ENCODE measurements at places on chromosomes 2 and 18.

DNA sequence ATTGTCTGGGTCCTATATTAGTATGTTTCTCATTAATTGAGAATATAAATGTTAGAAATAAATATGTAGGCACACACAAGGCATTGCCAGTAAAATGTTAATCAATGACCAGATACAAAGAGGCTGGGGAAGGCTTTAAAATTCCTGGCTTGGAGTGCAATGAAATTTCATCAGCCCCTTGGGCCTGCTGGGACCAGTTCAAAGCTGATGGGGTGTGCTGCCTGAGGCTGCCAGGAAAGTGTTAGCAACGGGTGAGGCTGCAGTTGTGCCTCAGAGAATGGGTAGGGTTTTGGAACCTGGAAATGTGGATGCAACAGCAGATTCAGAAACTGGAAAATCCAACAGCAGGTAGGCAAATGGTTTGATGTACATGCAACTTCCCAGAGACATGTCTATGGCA is 68.9 kb downstream of the DIPK1C start:
- no peak for DNase-seq

DNA sequence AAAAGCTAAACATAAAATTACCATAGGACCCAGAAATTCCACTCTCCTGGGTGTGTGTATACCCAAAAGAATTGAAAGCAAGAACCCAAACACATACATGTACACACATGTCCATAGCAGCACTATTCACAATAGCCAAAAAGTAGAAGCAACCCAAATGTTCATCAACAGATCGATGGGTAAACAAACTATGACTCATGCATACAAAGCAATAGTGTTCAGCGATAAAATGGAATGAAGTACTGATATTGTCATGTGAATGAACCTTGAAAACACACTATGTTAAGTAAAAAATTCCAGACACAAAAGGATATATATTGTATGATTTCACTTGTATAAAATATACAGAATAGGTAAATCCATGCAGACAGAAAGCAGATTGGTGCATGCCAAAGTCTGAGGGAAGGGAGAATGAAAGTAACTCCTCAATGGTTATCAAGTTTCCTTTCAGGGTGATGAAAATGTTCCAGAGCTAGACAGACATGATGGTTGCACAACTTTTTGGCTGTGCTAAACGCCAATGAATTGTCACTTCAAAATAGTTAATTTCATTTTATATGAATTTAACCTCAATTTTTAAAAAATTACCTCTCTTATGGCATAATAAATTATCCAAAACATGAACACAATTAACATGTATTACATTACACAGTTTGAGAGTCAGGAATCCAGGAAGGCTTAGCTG is 35.5 kb downstream of the GKN2 start:
- DNase-seq, result no peak

DNA sequence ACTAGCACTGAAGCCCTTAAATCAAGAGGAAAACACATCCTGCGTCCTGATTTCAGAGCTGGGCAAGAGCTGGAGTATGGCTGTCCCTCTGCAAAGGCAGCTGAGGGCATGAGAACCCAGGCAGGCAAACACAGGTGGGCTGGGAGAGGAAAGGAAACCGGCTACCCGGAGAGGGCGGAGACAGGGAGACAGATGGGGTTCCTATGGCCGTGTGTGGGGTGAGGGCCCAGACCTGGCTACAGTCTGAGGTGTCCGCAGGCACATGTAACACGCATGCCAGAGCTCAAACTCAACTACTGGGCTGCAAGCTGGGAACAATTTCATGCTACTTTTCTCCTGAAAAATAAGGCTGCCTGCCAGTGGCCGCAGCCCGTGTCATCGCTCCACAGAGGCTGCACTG is 2.7 kb downstream of the COPS9 start:
- DNase-seq, result no peak

GRCh38 chr2:102233132-102233884 is 46.5 kb downstream of the IL1RL2 start:
- DNase-seq, result no peak

DNA sequence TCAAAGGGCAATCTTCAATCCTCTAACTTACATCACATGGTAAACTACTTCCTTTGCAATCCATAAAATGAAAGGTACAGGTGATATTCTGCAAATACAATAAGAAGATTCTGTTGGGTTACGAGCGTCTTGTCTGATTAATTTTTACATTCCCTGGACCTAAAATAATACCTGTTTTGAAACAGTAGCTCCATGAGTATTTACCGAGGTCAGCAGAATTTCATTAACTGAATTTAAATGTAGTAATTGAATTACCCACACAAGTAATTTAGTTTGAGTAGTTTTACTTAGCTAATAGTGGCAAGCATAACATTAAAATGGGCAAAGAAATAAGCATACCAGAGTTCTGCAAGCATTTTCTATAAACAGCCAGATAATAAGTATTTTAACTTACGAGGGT is 652.0 kb downstream of the DPP10 start:
- no peak for DNase-seq

- DNase-seq, result no peak
Measured at GRCh38 chr2:45274250-45274926, 265.1 kb upstream of the SIX2 start.

DNA sequence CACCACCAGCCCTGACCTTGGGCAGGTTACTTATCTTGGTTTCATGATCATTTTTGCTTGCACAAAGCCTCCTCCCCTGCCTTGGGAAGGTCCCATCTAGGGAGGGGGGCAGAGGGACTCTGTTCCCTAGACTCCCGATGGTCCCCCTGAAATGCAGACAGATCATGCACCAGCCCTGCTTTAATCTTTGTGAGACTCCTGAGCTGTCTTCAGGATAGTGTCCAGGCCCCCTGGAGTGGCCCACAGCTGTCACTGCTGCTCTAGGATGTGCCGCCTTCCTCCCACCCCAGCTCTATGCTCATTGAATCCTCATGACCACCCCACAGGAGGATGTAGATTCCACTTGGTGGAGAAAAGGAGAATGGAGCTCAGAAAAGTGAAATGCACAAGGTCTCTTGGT is 28.0 kb downstream of the PCARE start:
- no peak for DNase-seq

DNA sequence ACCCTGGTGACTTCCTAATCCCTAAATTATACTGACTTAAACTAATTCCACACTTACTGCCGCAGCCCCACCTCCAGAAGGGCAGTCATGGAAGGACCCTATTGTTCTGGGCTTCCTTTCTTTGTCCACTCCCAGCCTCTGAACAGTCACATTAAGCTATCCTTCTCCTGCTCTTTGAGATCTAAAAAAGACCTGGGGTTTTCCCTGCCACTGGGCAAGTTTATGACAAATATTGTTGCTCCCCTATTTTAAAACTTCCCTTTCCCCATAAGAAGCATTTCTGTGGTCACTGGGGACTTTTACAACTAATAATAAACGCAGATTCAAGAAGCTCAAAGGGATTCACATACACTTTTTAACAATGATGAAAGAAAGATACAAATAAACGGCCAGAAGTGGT is 47.2 kb upstream of the XPO1 start:
- DNase-seq, result no peak

- DNase-seq, result no peak
Measured at GRCh38 chr2:28380219-28380618, 12.4 kb upstream of the FOSL2 start.

GRCh38 chr18:24734058-24734457 is 273.6 kb downstream of the HRH4 start:
- peak; percentile 13 for DNase-seq

GRCh38 chr2:201698588-201699226 is at the start of gene MPP4:
TSS of gene MPP4 (minus strand) at chr2:201698644. CDS start at chr2:201693954, 4,690 bp downstream.
- DNase-seq, result peak; percentile 88

DNA sequence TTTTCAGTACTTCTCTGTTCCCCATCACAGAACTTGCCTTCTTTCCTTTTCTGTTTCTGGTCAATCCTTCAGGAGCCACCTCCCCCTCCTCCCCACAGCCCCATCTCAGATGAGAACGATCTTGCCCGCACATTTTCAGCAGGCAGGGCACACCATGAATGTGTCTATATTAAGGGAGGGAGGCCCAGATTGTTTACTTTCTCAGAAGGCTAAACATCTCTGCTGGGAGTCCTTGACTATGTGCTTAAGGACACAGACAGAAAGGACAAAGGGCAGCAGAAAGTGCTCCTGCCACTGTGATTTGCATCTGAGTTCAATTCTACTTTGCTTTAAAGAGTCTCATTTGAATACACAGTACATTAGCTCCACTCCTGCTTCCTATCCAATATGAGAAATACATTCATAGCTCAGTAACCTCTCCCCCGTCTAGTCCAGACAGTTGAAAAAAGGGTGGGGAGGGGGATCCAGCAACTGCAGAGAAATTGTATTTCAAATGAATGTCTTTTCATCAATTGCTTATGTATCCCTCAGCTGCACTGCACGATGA is 175.0 kb upstream of the PARD3B start:
- no peak for DNase-seq

- DNase-seq, result no peak
Measured at GRCh38 chr18:45930963-45931362, 36.2 kb downstream of the EPG5 start.

DNA sequence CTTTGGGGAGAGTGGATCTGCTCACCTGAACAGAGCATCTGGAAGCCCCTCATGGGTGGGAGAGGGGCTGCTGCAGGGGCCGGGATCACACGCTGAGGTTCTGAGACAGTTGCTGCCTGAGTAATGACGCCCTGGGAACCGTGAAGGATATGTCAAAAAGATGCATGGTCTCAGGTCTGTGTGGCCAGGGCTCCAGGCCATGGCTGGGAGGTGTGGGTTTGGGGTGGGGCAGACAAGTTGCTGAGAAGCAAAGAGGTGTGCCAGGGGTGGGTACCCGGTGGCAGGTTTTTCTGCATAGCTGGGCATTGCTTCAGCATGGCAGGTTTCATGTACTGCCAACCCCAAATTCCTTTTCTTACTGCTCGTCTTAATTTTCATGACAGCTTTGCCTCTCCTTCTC is 133.5 kb downstream of the RPIA start:
- no peak for DNase-seq

DNA sequence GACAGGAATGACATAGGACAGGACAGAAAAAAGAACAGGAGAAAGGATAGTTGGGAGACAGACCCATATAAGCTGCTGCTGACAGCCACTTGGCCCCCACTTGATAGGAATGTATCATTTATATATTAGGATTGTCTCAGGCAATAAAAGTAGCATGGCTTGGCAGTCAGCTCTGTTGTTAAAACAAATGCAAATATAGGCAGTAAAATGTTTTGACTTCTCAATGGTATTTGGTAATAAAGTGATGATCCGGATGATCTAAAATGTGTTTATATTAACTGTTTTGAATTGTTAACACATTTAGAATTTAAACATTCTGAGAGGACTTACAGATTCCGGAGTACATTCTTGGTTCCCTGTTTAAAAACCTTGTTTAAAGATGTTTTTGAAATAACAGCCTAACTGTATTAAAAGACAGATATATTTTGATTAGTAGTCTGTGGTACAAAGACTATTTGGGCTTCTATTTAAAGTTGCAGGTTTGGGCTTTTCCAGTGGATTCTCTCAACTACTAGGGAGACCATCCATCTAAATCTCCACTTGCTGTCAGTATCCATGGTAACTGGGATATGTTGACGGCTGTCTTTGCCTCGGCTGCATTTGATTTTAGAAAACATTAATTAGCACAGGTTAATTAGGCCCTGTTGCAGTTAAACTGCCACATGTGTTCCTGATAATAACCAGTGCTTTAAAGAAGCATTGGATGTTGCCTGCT is 147.6 kb downstream of the ESCO1 start:
- DNase-seq, result peak; percentile 50

DNA sequence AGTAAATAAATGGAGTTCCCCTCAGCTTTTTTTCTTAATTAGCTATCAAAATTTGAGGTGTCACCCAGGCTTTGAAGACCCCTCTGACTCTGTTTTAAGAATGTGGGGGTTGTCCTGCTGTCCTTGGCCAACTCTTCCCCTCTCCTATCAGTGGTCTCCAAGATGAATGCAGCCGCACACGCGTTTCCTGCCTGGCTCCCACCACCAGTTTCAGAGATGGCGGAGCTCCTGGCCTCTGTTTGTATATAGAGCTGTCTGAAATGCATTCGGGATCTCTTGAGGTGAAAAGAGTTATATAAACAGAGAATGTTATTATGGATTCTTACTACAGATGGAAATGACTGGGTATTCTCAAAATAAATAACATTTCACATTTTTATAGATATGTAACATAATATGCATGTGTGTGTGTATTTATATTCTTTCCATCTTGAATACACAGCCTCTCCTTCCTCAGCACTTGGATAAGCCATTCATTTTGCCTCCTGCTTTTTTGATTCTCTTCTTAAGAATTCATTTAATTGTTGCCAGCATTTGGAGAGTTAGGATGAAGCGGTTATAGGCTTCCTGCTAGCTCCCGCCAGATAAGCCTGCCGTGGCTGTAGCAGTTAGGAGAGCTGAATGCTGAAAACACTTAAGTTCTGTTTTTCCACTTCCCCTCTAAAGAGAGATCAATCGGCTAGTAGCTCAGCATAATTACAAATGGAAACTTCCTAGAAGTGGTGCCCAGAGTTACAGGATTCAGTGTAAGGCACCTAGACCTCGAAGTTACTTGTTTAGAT is 659.3 kb upstream of the FANCL start:
- DNase-seq, result no peak

GRCh38 chr2:105378921-105379383 is 19.9 kb downstream of the FHL2 start:
- DNase-seq, result no peak

GRCh38 chr18:79724299-79725080 is 44.9 kb downstream of the CTDP1 start:
- DNase-seq, result no peak

GRCh38 chr18:55265130-55265675 is 305.9 kb upstream of the CCDC68 start:
- DNase-seq, result peak; percentile 48

DNA sequence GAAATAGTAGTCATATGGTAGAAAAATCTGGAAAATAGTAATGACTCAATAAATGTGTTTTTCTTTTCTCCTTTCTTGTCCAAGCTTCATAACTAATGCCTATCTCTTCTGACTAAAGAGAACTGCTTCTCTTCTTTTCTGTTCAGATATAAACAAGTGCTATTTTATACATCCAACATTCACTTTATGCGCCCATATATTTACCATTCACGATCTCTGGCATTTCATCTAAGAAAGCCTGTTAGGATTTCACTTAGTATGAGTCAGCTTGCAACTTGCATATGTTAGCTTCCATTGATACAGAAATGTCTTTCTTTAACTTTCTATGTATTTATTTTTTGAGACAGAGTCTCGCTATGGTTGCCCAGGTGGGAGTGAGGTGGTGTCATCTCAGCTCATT is 224.9 kb downstream of the VAPA start:
- DNase-seq, result peak; percentile 38

DNA sequence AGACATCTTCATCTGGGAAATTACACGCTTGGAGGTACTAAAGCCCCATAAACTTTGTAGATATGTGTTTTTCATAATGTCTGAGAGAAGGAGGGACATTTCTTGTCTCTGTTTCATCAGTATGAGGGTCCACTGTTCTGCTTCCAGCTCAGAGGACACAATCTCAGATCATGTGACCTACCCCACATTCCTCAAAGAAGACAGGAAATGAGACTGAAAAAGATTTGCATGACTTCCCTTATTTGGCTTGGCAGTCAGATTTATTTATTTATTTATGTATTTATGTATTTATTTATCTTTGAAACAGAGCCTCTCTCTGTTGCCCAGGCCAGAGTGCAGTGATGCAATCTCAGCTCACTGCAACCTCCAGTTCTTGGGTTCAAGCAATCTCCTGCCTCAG is 463.7 kb upstream of the RGPD4 start:
- DNase-seq, result peak; percentile 48
